Uterus (tissue), 4 donors: ENCODE measurements at places on chromosomes 4 and X.

DNA sequence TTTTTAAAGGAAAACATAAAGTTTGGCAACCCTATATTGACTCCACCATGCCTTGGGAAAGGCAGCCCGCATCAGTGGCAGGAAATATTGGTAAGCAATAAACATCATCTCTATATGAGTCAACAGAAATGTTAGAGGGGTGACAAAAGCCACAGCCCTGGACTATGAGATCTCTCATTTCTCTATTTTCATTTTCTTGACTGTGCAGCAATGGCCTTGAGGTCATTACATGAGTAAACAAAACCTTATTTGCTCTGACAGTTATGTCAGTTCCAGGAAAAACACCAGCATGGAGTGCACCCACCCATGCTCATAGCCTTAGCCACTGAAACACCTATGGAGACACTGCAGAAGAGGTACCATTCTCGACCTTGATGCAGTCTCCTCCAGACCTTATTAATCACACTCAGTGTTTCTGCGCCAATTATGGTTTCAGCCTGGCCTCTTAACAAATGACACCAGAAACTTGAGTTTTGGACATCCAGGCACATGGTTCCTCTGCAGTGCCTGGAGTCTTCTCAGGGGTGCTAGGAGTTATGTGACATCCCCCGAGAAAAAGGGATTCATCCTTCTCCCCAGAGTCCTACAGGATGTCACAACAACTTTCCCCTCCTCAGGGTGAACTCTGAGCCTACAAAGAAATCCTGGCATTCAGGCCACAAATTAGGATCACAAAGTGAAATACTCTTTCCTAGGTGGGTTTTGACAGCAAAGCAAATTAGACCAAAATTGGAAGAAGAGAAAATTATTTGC, 16.0 kb upstream of the HPGD start:
- no peak for DNase-seq

DNA sequence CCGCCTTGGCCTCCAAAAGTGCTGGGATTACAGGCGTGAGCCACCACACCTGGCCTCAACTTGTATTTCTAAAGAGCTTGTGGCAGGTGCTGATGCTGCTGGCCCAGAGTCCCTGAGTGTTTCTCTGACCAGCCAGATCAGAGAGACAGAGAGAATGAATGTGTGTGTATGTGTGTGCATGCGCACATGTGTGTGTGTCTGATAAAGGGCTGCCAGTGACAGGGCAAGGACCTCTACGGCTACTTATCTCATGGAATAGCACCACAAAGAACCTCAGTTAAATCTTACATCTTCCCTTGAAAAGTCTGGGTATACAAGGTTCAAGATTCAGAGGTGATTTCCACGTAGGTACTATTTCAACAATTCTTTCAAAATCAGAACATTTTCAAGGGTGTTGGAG, 86.0 kb downstream of the SCD5 start:
- DNase-seq: no peak

- DNase-seq: no peak
These were observed 203.0 kb downstream of the BMPR1B start for GRCh38 chr4:94960708-94961107.

DNA sequence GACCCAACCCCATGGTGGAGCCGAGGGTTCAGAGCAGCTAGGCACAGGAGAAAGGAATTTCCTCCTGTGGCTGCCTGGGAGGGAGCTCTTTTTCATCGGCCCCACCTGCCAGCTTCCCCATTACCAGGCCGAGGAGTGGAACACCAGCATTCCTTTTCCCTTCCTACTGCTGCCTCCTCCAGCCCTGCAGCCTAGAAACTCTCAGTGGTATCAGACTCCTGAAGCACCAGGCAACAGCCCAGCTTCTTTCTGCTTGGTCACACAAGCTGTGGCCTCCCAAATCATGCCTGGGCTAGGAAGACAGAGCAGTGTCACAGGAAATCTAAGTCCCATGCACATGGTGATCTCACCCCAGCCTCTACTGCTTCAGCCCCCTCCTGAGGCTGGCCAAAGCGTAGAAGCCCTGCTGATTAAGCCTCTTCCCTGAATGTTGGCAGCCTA, 30.1 kb downstream of the RTL5 start:
- DNase-seq: no peak

GRCh38 chr4:161133586-161134276, 1030.1 kb downstream of the FSTL5 start:
- DNase-seq: no peak
